ENCODE measurements at places on chromosomes 16 and 17.

DNA sequence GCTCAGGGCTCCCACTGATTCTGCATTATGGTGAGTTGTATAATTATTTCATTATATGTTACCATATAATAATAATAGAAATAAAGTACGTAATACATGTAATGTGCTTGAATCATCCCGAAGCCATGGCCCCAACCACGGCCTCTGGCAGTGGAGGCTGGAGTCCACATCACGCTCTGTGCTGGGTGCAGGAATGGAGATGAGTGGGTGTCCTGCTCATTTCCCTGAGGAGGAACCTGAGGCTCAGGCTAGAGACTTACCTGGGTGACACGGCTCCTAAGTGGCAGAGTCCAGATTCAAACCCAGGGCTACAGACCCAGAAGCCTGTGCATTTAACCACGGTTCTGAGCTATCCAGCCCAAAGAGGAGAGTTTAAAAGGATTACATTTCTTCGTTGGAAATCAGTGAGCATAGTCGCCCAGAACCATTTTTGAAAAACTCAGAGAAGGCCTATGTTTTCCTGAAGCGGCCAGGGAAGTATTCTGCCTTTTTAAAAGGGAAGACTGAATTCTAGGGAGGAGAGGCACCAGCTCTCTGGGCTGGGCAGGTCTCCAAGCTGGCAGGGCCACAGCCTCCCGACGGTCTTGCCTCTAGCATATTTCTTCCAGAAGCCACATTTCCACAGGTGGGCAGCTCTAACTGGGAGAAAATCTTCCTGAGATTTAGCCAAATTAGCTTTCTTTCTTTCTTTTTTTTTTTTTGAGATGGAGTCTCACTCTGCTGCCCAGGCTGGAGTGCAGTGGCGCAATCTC lies 6.7 kb downstream of the IL4R start:
- no peak for DNase-seq

GRCh38 chr16:87188104-87188503 lies 129.1 kb downstream of the C16orf95 start:
- DNase-seq, result no peak

GRCh38 chr17:21296097-21297025 lies 11.8 kb downstream of the MAP2K3 start:
- DNase-seq, result no peak

GRCh38 chr16:31202414-31203375 lies at the start of gene PYCARD:
PYCARD (minus strand) TSS chr16:31202760; CDS start chr16:31202690, 70 bp downstream.
- no peak for DNase-seq

DNA sequence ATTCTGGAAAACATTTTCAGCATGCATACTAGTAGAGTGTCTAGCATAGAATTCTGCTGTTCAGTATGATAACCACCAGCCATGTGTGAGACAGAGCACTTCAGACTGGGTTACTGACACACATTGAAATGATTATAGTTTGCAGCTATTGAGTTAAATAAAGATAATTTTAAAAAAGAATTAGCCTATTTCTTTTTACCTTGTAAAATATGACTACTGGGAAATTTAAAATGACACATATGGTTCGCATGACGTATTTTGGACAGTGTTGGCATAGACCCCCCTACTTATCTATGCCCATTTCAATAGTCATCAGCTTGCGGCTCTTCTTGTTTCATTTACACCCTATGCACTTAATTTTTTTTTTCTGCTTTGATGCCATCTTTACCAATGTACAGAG lies 4.7 kb upstream of the SDK2 start:
- no peak for DNase-seq

- DNase-seq, result no peak
Measured at GRCh38 chr17:58504826-58505351, 9.5 kb downstream of the MTMR4 start.

DNA sequence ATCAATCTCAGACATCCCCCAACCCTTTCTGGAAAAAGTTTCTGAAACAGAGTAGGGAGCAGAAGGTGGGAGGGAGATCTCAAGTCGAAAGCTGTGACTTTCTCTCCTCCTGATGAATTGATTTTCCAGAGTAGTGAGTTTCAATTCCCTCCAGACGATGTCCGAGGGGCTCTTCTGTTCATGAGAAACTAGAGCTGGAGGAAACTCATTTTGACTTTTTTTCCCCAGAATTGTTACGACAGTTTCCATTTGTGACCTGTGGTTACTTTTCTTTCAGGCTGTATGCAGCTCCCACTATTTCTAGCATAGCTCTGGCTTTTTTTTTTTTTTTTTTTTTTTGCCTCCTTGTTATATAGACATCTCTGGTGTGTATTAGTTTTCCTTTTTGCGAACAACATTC lies 422.1 kb upstream of the SALL1 start:
- DNase-seq, result no peak

- DNase-seq, result no peak
Measured at GRCh38 chr17:30333503-30334360, at the start of gene TMIGD1. TMIGD1 (minus strand) TSS chr17:30334057; CDS start chr17:30332133, 1,924 bp downstream.

GRCh38 chr17:76675648-76676047 lies 32.1 kb upstream of the ST6GALNAC1 start:
- DNase-seq, result no peak

DNA sequence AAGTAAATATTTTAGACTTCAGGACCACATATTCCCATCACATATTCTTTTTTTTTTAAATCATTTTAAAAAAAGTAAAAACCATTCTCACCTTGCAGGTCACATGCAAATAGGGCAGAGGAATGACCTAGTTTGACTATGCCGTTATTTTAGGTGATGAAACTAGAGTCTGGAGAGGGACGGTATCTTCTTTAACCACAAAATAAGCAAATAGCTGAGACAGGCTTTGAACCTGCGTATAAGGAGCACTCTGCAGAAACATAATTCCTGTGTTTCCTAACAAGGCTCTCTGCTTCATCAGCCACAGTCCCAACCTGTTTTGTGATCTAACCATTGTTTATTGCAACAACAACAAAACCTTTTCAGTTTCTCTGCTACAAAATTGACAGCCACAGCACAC lies 121.5 kb downstream of the PCTP start:
- DNase-seq, result no peak

DNA sequence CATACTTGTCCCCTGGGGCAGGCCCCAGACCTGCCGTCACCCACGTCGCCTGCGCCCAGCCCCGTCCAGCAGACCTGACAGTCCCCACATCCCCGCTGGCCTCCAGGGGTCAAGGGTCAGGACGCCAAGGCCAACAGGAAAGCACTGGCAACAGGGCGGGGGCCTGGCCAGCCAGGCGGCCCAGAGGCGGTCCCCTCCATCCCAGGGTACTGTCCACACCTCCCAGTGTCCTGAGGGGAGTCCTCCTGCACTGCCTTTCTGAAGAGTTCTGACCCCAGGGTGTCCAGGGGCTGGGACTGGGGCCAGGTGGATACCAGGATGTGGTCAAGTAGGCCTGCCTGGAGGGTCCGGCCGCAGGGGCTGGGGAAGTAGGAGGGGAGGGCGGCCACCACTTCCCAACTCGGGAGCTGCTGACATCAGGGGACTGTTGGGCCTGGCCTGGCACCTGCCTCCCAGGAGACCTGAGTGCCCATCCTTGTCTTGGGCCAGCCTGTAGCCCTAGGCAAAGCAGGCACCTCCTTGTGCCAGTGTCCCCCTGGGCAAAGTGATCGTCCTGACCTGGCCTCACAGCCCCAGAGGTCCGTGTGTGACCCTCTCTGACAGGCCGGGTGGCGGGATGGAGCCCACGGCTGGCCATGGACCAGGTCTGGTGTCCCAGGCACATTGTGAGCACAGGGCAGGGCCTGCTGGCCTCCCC lies 6.7 kb upstream of the AXIN1 start:
- no peak for DNase-seq

- DNase-seq, result no peak
Measured at GRCh38 chr17:40366861-40367518, 2.5 kb upstream of the GJD3 start.

DNA sequence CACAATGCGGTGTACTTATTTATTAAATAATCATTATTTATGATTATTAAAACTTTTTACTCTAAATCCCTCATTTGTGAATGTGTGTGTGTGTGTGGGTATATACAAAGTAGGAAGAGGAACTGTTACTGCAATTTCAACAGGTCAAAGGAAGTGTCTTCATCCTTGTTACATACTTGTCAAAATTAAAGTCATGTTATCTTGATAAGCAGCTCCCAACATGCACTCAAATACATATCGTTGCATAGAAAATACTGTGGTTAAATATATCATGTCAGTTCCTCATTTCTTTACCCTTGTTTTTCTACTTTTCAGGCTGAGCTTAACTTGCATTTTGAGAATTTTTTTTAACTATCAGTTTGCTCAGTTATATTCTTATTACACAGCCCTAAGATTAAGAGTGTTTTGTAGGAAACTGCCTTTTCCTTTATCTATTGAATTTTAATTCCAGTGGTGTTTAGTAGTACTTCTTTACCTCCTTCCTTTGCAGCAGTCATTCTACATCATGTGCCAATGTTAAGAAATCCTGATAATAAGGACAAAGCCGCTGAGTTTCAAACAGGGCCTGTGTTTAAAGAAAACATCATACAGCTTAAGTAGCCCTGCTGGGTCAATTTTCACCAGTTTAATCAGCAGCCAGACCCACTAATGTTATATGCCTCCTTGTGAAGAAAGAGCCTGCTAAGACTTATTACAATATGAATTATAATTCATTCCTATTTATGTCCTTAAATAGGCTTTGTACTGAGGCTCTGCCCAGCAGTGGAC lies 7.2 kb downstream of the EFCAB5 start:
- DNase-seq, result no peak

GRCh38 chr17:62703261-62703775 lies 75.8 kb downstream of the MRC2 start:
- no peak for DNase-seq

- no peak for DNase-seq
Measured at GRCh38 chr17:81031566-81032550, 3.1 kb upstream of the BAIAP2 start.

DNA sequence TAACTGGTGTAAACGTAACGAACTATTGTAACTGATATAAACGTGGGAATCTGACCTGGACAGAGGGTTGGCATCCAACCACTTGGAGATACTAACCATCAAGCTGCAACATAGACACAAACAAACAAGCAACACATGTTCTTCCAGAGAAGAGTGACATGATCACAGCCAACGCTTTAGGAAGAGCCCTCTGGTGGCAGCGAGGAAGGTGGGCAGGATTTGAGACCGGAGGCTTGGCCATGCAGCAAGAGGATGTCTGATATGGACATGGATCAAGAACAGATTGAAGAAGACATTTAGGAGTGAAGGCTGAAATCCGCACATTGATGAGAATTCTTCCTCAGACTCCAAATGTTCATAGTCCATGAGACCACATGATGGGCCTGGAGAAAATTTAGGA lies 40.3 kb upstream of the TNRC6A start:
- DNase-seq, result no peak

- no peak for DNase-seq
Measured at GRCh38 chr16:85862476-85863383, 36.2 kb upstream of the IRF8 start.
